Thyroid gland (tissue), 4 donors: ENCODE measurements at places on chromosomes 7 and 10.

- H3K27me3 ChIP-seq = no peaks in the 10 kb centered on the region
- H3K4me1 ChIP-seq = no peaks in the 10 kb centered on the region
- no peak overlapping the region for H3K4me3 ChIP-seq
- DNase-seq = no peak
- no peak overlapping the region for H3K27ac ChIP-seq
These were observed 123.9 kb downstream of the DOCK4 start for GRCh38 chr7:112082306-112082705.

- H3K4me3 ChIP-seq = no peak overlapping the region
- H3K36me3 ChIP-seq = no peaks in the 10 kb centered on the region
- no peak for DNase-seq
- H3K4me1 ChIP-seq = no peaks in the 10 kb centered on the region
- no peak overlapping the region for H3K27ac ChIP-seq
These were observed 33.5 kb upstream of the SLC26A3 start for GRCh38 chr7:107836237-107837144.

GRCh38 chr7:18508443-18509427, 13.2 kb downstream of the HDAC9 start:
- H3K27me3 ChIP-seq = no peaks in the 10 kb centered on the region
- no peak for DNase-seq
- H3K27ac ChIP-seq = peak overlapping the region; percentile 42
- H3K4me3 ChIP-seq = no peak overlapping the region

DNA sequence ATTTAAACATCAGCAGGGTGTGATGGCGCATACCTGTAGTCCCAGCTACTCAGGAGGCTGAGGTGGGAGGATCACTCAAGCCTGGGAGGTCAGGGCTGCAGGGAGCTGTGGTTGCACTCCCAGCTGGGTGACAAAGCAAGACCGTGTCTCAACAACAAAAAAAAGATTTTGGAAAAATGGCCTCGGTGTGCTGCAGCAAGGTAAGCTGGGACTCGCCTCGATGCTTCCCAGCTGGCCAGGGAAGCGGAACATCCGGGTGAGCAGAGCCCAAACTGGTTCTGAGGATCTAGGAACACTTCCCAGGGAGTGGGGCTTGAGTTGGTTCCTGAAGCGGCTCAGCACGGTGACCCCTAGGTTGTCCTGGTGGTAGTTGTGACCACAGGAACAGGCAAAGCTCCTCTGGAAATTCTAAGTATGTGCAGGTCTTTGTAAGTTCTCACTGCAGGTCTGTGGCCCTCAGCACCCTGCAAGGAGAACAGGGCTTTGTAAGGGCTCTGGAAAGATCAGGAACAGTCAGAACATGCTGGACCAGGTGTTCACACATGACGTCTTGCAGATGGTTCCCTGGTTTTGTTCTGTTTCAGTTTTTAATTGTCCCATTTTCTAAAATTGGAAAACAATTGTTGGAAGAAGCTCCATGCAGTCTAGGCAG, 38.6 kb upstream of the ZMIZ2 start:
- DNase-seq = no peak
- no peak overlapping the region for H3K27ac ChIP-seq
- H3K4me1 ChIP-seq = peaks cover 7% of the 10 kb centered on the region
- no peaks in the 10 kb centered on the region for H3K27me3 ChIP-seq
- no peak overlapping the region for H3K4me3 ChIP-seq
- peaks cover 30% of the 10 kb centered on the region for H3K36me3 ChIP-seq

DNA sequence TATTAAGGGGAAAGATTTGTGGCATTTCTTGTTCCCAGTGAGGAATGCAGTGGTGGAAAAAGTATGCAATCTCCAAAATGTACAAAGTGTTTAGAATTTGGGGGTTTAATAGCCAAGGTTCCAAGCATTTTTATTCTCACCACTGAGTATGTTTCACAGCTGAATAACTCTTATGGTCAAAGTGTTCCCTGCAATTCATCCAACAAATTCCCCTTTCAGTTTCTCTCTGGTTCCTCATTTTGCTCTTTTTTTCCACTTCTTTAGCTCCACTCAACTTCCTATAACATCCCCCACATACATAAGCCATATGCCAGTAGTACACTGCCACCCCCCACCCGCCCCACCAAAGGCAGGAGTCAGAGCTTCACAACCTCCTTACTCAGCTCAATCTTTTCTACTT, 4.6 kb downstream of the HECW1 start:
- no peaks in the 10 kb centered on the region for H3K27me3 ChIP-seq
- no peak overlapping the region for H3K27ac ChIP-seq
- DNase-seq = no peak
- H3K36me3 ChIP-seq = no peaks in the 10 kb centered on the region
- peaks cover 23% of the 10 kb centered on the region for H3K4me1 ChIP-seq
